ENCODE measurements at places on chromosomes 13 and 19. TPM values are rescaled to one million over a fixed set of nuclear protein-coding genes. Genes with fewer than 3 reads are reported as not detected.

Gene TUBGCP3
- 29.4 TPM for total RNA-seq

Gene SIGLEC5
- total RNA-seq = not detected

Gene TMEM145
- not detected for total RNA-seq

Gene ONECUT3
- total RNA-seq = not detected

Gene ZSCAN4
- not detected for total RNA-seq

All from posterior vena cava (tissue), 2 donors.